ENCODE measurements at places on chromosomes 12 and 14. TPM values are rescaled to one million over a fixed set of nuclear protein-coding genes. Genes with fewer than 3 reads are reported as not detected.

GRCh38 chr12:75744607-75745256 lies 233.3 kb upstream of the KRR1 start:
- peak; percentile 25 for DNase-seq

DNA sequence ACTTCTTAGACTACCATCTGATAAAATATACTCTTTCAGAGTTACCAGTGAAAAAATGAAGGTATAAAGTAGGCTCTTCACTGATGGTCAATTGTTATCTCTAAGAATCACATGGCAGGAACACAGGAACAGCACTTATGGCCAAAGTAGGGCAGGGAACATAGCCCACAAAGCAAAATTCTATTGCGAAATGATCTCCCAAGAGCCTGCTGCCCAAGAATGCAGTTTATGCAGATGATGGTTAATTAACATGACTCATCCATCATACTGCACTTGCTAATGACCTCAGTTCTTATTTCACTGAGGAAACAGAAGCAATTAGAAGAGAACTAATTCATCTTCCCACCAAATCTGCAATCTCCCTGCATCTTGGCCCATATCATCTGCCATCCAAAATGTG lies 133.8 kb downstream of the SLC2A13 start:
- DNase-seq: no peak

DNA sequence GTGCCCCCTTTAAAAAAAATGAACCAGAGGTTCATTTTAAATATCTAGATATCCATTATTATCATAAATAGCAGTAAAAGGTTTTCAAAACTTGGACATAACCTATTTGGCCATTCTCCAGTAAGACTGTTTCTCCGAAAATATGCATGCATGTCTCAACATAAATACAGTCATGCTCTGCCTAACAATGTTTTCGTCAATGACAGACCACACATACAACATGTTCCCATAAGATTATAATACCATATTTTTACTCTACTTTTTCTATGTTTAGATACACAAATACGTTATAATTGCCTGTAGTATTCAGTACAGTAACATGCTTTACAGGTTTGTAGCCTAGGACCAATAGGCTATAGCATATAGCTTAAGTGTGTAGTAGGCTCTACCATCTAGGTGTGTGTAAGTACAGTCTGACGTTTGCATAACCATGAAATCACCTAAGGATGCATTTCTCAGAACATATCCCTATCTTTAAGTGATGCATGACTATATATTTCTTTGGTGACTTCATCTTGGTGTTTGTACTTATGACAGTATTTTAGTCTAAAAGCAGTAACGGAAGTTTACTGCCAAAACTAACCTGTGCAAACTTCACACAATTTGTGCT lies 3.2 kb downstream of the TMEM19 start:
- no peak for DNase-seq

GRCh38 chr12:106358396-106359241 lies 1.1 kb downstream of the POLR3B start:
- no peak for DNase-seq

GRCh38 chr14:82488473-82488872 lies 954.8 kb upstream of the SEL1L start:
- no peak for DNase-seq

- no peak for DNase-seq
Observed at GRCh38 chr12:49892732-49893317, 10.9 kb downstream of the FAIM2 start.

GRCh38 chr12:114868995-114869834 lies 185.2 kb upstream of the TBX3 start:
- no peak for DNase-seq

DNA sequence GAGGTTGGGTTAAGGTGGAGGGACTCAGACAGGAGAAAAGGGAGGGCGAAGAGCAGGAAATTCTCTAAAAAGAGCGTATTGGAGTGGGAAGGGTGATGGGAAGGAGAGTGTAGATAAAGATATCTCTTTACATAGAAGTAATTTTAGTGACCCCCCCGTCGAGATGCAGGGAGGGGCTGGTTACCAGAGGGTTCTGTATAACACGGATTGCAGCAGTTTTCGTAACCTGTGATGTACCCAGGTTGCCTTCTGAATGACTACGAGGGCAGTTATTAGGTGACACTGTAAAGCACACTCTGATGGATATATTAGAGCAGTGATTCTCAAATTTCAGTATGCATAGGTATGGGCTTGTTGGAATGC lies 443 bp downstream of the DNAL1 start:
- DNase-seq: no peak

DNA sequence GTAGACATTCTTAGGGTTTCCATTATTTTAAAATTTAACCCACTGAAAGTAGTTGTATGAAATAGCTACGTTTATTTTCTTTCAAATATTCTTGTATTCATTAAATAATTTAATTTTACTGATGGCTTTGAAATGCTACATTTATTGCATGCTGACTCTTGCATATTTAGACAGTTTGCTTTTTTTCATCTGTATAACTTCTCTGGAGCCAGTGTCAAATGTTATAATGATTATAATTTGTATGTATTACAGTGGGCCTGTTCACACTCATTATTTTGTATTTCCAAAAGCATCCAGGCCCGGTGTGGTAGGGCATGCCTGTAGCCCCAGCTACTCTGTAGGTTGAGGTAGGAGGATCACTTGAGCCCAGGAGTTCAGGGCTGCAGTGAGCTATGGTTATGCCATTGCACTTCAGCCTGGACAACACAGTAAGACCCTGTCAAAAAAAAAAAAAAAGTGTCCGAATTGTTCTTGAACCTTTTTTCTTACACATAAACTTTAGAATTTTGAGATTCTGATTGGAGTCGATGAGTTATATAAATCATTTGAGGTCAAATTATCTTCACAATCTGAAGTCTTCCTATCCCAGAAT lies 905 bp downstream of the ZNF84 start:
- no peak for DNase-seq

TMEM119 gene
- 15.0 TPM for polyA plus RNA-seq

ITGA7 gene
- 35.2 TPM for polyA plus RNA-seq

PLEKHD1 gene
- 5.4 TPM for polyA plus RNA-seq

GPD1 gene
- 68.6 TPM for polyA plus RNA-seq

PELI2 gene
- polyA plus RNA-seq: 28.3 TPM

CLEC4C gene
- polyA plus RNA-seq: 0.23 TPM

Measured in left kidney (tissue), 8 donors.